Endothelial cell (in vitro differentiated cells): ENCODE measurements at places on chromosomes 1 and 21. TPM values are rescaled to one million over a fixed set of nuclear protein-coding genes. Genes with fewer than 3 reads are reported as not detected.

DNA sequence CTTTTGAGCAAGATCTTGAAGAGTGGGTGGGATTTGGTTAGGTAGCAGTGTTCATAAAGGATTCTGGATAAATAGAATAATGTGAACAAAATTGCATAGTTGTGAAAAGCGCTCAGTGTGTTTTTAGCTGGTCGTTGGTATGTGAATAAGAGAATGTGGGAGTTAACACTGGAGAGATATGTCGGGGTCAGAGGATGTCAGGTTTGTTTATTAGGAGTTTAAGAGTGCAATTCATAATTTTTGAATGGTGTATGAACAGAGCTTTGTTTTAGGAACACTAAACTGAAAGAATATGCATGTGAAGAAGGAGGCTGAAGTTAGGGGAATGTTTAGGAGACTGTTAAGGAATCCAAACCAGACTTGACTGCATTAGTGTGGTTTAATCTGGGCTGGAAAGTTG lies 9.4 kb downstream of the USP16 start:
- DNase-seq, result no peak
- no peak overlapping the region for H3K4me3 ChIP-seq
- H3K4me1 ChIP-seq, result no peaks in the 10 kb centered on the region
- no peaks in the 10 kb centered on the region for H3K27me3 ChIP-seq
- no peak overlapping the region for H3K27ac ChIP-seq

- no peak for DNase-seq
- peaks cover 11% of the 10 kb centered on the region for H3K27me3 ChIP-seq
- no peaks in the 10 kb centered on the region for H3K4me1 ChIP-seq
- H3K36me3 ChIP-seq, result no peaks in the 10 kb centered on the region
- H3K27ac ChIP-seq, result no peak overlapping the region
- H3K4me3 ChIP-seq, result no peak overlapping the region
These were observed 14.1 kb upstream of the KLHDC7A start for GRCh38 chr1:18466676-18467075.

GRCh38 chr1:32622806-32623681 lies 27.3 kb downstream of the ZBTB8OS start:
- no peak for DNase-seq
- no peak overlapping the region for H3K27ac ChIP-seq
- H3K4me3 ChIP-seq, result no peak overlapping the region
- peaks cover 4% of the 10 kb centered on the region for H3K36me3 ChIP-seq
- H3K27me3 ChIP-seq, result no peaks in the 10 kb centered on the region
- no peaks in the 10 kb centered on the region for H3K4me1 ChIP-seq

- DNase-seq, result no peak
- H3K36me3 ChIP-seq, result peaks cover 4% of the 10 kb centered on the region
- H3K4me3 ChIP-seq, result peak overlapping the region; percentile 98
These were observed 906 bp upstream of the ADARB1 start for GRCh38 chr21:45073301-45074047.

DNA sequence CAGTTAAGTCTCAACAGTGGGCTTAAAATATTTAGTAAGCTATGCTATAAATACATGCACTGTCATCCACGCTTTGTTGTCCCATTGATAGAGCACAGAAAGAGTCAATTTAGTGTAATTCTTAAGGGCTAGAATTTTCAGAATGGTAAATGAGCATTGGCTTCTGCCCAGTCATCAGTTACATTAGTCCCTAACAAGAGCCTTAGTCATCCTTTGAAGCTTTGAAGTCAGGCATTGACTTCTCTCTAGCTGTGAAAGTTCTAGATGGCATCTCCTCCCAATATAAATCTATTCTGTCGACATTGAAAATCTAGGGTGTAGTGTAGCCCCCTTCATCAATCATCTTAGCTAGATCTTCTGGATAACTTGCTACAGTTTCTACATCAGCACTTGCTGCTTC lies 12.0 kb upstream of the LPGAT1 start:
- H3K27me3 ChIP-seq, result peaks cover 7% of the 10 kb centered on the region
- no peak for DNase-seq
- no peak overlapping the region for H3K27ac ChIP-seq
- no peak overlapping the region for H3K4me3 ChIP-seq

GRCh38 chr1:24391882-24392603 lies 21.5 kb downstream of the STPG1 start:
- no peaks in the 10 kb centered on the region for H3K36me3 ChIP-seq
- no peak overlapping the region for H3K4me3 ChIP-seq
- DNase-seq, result peak; percentile 80
- H3K4me1 ChIP-seq, result peaks cover 36% of the 10 kb centered on the region

DNA sequence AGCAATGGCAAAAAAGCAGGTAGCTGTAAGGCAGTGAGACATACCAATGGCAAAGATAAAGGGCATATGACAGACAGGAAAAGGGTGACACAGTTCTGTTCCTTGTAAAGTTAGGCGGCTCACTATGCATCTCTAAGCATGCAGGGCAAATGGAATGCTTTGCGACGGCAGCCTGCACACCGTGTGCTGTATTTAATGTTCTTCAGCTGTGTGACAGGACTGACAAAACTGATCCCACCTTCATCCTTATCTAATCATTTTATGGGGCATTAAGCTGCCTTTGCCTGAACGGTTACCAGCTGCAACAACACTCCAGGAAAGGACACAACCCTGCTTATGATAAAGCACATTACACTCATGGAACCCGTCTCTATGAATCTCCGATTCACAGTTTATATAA lies 80.5 kb upstream of the VAV3 start:
- peaks cover 2% of the 10 kb centered on the region for H3K27me3 ChIP-seq
- no peak overlapping the region for H3K4me3 ChIP-seq
- peaks cover 58% of the 10 kb centered on the region for H3K4me1 ChIP-seq

GRCh38 chr1:148161053-148161901 lies 9.2 kb upstream of the NBPF11 start:
- no peak overlapping the region for H3K4me3 ChIP-seq
- peaks cover 13% of the 10 kb centered on the region for H3K36me3 ChIP-seq
- peaks cover 17% of the 10 kb centered on the region for H3K4me1 ChIP-seq
- no peak for DNase-seq

DNA sequence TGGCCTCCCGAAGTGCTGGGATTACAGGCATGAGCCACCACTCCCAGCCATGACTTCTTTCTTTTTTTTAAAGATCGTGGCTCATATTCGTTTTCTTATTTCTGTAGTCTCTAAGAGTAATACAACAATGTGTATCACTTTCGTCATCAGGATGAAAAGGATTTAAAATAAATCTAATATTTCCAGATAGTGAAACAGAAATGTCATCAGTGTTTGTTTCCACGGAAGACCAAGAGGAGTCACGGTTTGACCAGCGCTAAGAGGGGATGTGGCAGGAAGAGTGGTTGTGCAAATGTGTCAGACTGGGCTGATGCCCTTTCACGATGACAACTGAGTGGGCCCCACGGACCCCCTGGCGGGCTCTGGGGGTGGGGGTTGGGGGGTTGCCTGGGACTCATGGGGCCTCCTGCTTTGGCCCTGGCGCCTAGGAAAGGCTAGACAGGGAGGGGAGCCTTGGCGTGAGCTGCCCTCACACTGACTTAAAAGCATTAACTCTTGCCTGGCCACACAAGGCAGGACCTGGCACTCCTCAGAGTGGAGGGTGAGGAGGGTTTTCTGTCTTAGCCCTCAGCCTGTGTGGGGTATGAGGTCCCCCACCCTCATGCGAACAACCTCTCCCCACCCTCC lies 8.4 kb downstream of the SOX13 start:
- H3K27me3 ChIP-seq, result peaks cover 9% of the 10 kb centered on the region
- H3K4me1 ChIP-seq, result peaks cover 53% of the 10 kb centered on the region
- peaks cover 9% of the 10 kb centered on the region for H3K36me3 ChIP-seq
- no peak overlapping the region for H3K4me3 ChIP-seq
- H3K27ac ChIP-seq, result no peak overlapping the region

GRCh38 chr1:57124768-57125446 lies 159.1 kb upstream of the C8B start:
- no peak overlapping the region for H3K27ac ChIP-seq
- no peak for DNase-seq
- no peaks in the 10 kb centered on the region for H3K27me3 ChIP-seq
- no peaks in the 10 kb centered on the region for H3K36me3 ChIP-seq

GRCh38 chr1:21574466-21575151 lies 65.4 kb downstream of the ALPL start:
- DNase-seq, result peak; percentile 44
- H3K27me3 ChIP-seq, result peaks cover 4% of the 10 kb centered on the region
- peak overlapping the region; percentile 84 for H3K27ac ChIP-seq
- no peak overlapping the region for H3K4me3 ChIP-seq
- peaks cover 10% of the 10 kb centered on the region for H3K4me1 ChIP-seq
- H3K36me3 ChIP-seq, result no peaks in the 10 kb centered on the region

DNA sequence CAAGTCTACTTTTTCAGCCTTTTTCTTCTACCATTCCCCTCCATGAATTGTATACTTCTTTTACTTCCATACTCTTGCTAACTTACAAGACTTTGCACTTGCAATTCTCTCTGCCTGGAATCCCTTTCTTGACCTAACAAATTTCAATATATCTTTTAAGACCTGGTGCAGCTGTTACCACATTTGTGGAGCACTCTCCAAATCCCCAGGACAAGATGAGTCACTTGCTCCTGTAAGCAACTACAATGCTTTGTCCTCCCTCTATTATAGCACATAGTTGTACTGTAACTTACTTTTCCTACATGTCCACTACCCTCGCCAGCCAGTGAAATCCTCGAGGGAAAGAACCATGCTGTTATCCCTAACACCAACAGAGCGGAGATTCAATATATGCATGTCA lies 43.1 kb downstream of the WARS2 start:
- H3K36me3 ChIP-seq, result no peaks in the 10 kb centered on the region
- H3K27me3 ChIP-seq, result no peaks in the 10 kb centered on the region
- H3K27ac ChIP-seq, result no peak overlapping the region
- no peak overlapping the region for H3K4me3 ChIP-seq

DNA sequence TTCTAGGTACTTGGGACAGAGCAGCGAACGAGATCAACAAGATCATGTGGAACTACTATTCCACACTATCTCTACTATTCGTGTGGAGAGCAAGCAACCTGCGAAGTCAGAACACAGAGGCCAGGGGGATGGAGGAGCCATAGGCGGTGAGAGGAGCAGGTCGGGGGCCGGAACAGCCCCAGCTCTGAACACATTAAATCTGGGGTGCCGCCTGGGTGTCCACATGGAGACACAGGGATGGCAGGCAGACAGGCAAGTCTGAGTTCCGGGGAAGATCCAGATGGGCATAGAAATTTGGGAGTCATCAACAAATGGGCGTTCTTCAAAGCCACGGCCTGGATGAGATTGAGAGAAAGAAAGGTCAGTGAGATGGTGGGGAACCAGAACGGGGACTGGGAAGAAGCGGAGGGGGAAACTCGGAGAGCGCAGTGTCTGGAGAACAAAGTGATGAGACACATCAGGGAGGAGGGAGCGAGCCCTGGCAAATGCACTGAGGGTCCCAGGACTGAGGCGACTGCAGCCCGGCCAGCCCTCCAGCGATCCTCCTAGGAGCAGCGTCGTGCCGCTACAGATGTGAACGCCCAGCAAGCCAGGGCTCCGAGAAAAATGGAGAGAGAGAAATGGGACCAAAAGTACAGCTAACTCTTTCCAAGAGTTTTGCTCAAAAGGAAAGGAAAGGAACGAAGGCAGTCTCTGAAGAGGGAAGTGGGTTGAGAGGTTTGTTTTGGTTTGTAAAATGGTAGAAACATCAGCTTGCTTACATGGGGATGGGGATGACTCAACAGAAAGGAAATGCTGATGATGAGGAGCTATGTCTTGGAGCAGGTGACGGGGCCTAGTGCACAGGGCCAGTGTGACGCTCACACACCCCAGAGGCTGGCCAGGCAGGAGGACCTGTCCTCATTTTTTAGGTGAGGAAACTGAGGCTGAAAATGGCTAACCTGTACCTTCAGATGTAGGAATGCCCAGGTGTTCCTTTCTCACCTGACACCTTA lies 84.5 kb downstream of the GLIS1 start:
- no peaks in the 10 kb centered on the region for H3K36me3 ChIP-seq
- no peak overlapping the region for H3K4me3 ChIP-seq
- no peak overlapping the region for H3K27ac ChIP-seq
- DNase-seq, result no peak

DNA sequence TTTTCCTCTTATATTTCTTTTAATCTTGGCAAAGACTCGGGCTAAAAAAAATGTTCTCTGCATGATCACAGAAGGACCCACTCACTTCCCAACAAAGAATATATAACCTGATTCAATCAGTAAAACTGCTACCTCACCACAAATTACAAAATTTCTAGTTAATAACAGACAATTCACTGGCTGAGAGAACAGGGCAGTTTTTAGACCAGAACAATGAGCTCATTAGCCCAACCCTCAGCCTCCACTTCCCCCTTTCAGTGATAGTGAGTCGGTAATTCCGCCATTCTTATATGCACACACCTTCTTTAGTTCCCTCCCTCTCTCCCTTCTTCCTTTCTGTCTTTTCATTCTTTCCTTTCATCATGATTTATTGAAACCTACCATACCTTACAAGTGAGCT lies 8.9 kb downstream of the SIPA1L2 start:
- H3K4me3 ChIP-seq, result no peak overlapping the region
- peak overlapping the region; percentile 94 for H3K27ac ChIP-seq
- H3K36me3 ChIP-seq, result no peaks in the 10 kb centered on the region
- H3K4me1 ChIP-seq, result peaks cover 79% of the 10 kb centered on the region
- DNase-seq, result no peak

GRCh38 chr1:241765390-241765789 lies 82.6 kb upstream of the EXO1 start:
- no peaks in the 10 kb centered on the region for H3K4me1 ChIP-seq
- no peak overlapping the region for H3K4me3 ChIP-seq
- no peaks in the 10 kb centered on the region for H3K27me3 ChIP-seq
- H3K27ac ChIP-seq, result no peak overlapping the region
- H3K36me3 ChIP-seq, result no peaks in the 10 kb centered on the region
- DNase-seq, result no peak

DNA sequence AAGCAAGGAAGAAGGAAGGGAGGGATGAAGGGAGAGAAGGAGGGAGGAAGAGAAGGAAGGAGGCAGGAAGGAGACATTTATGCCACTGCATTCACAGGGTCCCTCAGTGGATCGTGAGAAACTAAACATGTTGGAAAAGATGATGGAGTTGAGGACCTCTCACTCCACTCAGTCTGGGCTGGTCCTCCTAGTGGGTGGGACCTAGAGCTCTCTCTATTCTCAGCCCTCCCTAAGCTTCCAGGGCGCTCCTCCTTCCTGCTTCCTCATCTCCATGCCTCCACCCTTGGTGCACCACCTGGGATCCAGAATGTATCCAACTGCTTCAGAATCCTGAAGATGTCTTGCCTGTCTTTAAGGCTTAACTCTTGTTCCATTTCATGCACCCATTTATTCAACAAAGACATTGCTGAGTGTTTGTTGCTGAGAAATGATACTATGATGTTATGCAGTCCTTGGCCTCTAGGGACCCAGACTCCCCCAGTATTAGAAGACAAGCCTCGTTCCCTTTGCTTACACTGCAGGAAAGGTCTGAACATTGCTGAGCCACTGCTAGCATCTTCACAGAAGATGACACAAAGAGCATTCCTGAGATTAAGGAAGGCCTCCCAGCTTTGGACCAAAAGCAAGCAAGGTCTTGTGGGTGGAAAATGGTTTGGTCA lies 88.5 kb downstream of the BEND5 start:
- H3K27ac ChIP-seq, result no peak overlapping the region
- H3K27me3 ChIP-seq, result peaks cover 10% of the 10 kb centered on the region
- peaks cover 4% of the 10 kb centered on the region for H3K4me1 ChIP-seq
- H3K36me3 ChIP-seq, result peaks cover 4% of the 10 kb centered on the region
- no peak overlapping the region for H3K4me3 ChIP-seq

- peaks cover 2% of the 10 kb centered on the region for H3K27me3 ChIP-seq
- H3K36me3 ChIP-seq, result no peaks in the 10 kb centered on the region
- no peak overlapping the region for H3K4me3 ChIP-seq
- DNase-seq, result no peak
- no peak overlapping the region for H3K27ac ChIP-seq
These were observed 101.8 kb downstream of the RHOU start for GRCh38 chr1:228837032-228837431.

The OTUD7B gene
- 20.4 TPM for total RNA-seq

The DENND2D gene
- total RNA-seq, result 3.6 TPM

The KRTAP10-11 gene
- not detected for total RNA-seq

The RNF223 gene
- total RNA-seq, result not detected

The KRTAP21-2 gene
- not detected for total RNA-seq

The OR2T33 gene
- not detected for total RNA-seq

The PPFIA4 gene
- total RNA-seq, result 4.0 TPM

The LENEP gene
- 0.82 TPM for total RNA-seq
